ENCODE measurements at places on chromosomes 12 and 14.

DNA sequence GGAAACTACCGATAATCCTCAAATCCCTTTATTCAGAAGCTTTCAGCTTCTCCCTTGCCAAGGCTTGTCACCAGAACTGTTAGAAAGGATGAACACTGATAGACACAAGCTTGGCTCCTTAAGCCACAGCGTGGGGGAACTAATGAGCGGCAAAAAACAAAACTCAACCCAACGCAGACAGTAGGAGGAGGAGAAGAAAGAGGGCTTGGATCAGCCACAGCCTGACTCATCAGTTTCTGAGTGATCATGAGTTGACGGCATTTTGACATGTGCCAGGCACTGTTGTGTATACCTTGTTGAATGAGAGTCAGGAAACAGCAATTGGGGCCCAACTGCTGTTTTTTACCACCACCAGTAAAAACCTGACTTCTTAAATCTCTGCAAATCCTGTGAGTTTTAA is 23.7 kb downstream of the PLXNC1 start:
- DNase-seq: no peak

- DNase-seq: no peak
Measured at GRCh38 chr14:94578712-94579111, 2.5 kb upstream of the SERPINA5 start.

DNA sequence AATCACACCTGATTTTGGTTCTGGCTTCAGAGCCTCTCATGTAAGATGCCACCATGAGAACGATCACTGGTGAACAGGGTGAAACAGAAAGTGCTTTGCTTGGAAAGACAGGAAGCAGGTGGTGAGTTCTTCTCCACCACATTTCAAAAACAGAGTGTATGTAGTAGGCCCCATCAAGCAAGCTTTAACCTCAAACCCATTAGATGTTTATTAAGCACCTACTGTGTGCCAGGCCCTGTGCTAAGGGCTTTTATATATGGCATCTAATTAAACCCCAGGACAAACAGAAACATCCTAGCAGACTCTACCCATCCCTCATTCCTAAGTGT is 47.8 kb upstream of the MED13L start:
- no peak for DNase-seq

- DNase-seq: no peak
Measured at GRCh38 chr14:68513137-68513536, 279.7 kb downstream of the ZFP36L1 start.

- DNase-seq: no peak
Measured at GRCh38 chr12:60078026-60078425, 482.2 kb downstream of the SLC16A7 start.

- no peak for DNase-seq
Measured at GRCh38 chr14:100770046-100770445, 43.4 kb downstream of the DLK1 start.

DNA sequence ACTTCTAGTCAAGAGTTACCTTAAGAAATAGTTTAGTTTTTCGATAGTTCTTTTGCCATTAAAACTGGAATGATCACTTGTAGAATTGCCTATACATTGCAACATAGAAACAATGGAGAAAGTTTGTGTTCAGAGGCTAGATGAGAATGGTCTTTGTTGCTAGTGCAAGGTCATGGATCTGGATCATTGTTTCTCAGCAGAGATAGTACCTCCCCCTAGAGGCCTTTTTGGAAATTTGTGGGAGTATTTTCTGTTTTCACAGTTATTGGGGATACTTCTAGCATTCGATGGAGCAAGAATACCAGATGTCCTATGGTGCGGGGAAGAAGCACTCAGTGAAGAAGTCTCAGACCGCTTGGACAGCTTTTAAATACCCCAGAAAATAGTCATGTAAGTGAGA is 138.8 kb upstream of the HMGA2 start:
- DNase-seq: no peak

DNA sequence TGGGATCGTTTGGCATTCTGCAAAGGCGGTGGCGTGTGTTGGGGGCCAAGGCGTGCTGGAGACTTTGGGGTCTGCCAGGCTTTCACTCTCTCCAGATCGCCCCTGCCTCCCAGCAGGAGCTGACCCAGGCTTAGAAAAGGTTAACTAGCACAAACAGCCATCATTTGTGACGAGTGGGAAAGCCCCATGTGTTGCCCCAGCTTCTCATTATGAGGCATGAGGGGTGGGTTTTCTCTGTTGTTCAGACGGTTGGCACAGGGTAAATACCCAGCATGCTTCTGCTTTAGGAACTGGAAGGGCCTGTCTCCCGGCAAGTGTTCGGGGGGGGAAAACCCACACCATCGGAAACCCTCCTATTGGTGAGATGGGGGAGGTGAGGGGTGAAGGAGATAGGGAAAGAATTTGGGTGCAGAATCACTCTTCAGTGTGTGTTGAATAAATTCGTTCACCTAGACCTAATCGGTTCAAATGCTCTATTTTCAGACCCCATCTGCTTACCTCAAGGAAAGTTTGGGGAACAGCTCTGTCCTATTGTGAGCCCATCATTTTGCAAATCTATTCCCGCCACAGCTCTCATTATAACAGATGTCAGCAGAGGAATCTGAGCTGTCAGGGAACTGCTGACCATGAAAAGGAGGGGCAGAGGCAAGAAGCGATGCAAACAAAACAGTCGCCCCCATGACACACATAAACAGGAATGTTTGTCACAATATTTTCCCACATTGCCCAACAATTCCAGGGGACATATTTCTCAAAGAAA is 34.7 kb upstream of the C12orf42 start:
- no peak for DNase-seq

DNA sequence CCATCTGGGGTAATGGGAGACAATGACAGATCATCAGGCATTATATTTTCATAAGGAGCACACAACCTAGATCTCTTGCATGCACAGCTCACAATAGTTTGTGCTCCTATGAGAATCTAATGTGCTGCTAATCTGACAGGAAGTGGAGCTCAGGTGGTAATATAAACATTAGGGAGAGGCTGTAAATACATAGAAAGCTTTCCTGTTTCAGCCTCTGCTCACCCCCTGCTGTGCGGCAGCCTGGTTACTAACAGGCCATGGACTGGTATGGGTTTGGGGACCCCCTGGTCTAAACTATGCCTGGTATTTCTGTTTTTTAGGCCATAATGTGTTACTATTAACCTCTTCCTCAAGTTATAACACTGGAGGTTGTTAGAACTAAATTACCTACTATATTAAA is 1373.7 kb downstream of the LRFN5 start:
- no peak for DNase-seq

GRCh38 chr14:100567009-100567876 is 20.0 kb downstream of the BEGAIN start:
- DNase-seq: no peak

- DNase-seq: no peak
Measured at GRCh38 chr14:33545696-33546095, 405.2 kb downstream of the EGLN3 start.

DNA sequence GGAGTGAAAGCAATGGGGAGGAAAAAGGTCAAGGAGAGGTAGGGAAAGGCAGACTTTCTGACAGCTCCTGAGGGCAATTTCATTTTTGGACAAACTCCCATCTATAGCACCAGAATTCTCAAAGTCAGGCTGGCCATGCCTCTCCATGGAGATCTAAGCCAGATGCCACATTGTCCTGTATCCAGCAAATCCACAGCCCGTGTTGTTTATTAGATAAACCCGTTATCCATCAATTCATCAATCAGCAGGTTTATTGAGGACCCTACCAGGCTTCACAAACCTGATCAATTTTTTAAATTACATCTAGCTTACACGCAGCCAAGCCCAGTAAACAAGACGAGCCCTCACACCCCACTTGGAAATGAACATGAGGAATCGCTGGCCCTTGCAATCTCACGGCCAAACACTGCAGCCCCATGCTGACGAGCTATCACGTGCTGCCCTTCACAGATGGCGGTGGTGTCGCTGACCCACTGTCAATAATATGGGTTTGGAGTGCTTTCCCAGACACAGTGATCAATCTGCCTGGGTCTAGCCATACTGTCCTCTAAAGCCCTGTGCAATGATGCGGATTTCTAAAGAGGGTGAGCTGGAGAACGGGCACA is 332.9 kb downstream of the DPF3 start:
- DNase-seq: no peak

- peak; percentile 69 for DNase-seq
Measured at GRCh38 chr14:100531152-100532121, 55.8 kb downstream of the BEGAIN start.

GRCh38 chr12:19302100-19302640 is 137.1 kb upstream of the AEBP2 start:
- DNase-seq: no peak

GRCh38 chr12:127657036-127657435 is 609.9 kb upstream of the TMEM132C start:
- no peak for DNase-seq

GRCh38 chr14:100539003-100539660 is 48.1 kb downstream of the BEGAIN start:
- DNase-seq: peak; percentile 87
